ENCODE measurements at places on chromosomes 13 and 19.

GRCh38 chr19:12943437-12944044 is 2.1 kb upstream of the RAD23A start:
- DNase-seq, result no peak

GRCh38 chr19:58229255-58229639 is 533 bp downstream of the ZNF544 start:
- no peak for DNase-seq

DNA sequence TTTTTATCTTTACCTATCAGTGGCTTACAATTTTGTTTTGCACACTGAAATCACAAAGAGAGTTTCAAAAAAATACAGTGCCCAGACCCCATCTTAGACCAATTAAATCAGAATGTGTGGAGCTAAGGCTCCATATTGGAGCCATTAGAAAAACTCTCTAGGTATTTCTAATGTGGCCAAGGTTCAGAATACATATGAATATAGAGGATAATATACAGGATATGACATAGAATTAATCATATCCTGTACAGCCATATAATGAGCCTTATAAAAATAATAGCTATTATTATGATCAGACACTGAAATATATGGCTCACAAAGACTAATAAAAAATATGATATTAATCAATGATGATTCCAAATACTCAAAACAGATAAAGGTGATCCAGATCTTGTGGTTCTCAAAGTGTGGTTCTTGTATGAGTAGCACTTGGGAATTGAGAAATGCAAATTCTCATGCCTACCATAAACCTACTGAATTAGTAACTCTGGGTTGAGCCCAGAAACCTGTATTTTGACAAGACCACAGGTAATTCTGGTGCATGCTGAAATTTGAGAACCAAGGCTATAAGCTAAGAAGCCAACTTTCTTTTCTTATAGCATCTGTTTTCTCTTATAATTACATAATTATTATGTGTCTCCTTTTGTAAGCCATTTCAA is 408.0 kb downstream of the DIAPH3 start:
- DNase-seq, result no peak

- no peak for DNase-seq
These were observed 17.7 kb downstream of the PLEKHF1 start for GRCh38 chr19:29683009-29683408.

- DNase-seq, result no peak
These were observed 165.5 kb downstream of the POSTN start for GRCh38 chr13:37433086-37433485.

- no peak for DNase-seq
These were observed 204 bp upstream of the PDX1 start for GRCh38 chr13:27919659-27919933.

GRCh38 chr13:101967781-101968180 is 434.1 kb downstream of the FGF14 start:
- no peak for DNase-seq

- DNase-seq, result no peak
These were observed 2700.2 kb downstream of the PCDH9 start for GRCh38 chr13:64529874-64530485.

GRCh38 chr13:21208652-21209154 is 32.2 kb downstream of the MRPL57 start:
- no peak for DNase-seq

- DNase-seq, result no peak
These were observed 12.2 kb upstream of the CCDC97 start for GRCh38 chr19:41297628-41298347.

DNA sequence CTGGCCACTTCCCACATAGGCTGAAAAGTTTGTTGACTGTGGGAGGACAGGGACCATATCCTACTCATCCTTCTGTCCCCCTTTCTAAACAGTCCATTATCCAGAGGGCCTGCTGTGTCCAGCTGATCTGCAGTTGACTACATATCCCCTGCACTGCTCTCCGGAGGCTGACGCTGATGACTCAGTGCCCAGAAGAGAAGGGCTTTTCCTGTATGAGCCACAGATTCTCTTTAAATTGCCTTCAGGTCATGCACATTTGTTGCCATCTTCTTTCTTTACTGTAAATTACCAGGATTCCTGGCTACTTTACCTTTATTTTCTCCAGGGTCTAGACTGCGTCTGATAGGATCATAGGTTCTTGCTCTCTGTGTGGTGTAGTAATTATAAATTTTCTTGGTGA is 125.2 kb downstream of the LACC1 start:
- DNase-seq, result no peak

GRCh38 chr13:26988059-26988769 is 183.4 kb downstream of the USP12 start:
- no peak for DNase-seq

- DNase-seq, result peak; percentile 21
These were observed 33.8 kb downstream of the COL4A2 start for GRCh38 chr13:110340812-110341444.

GRCh38 chr13:63190219-63190618 is 1774.6 kb upstream of the PCDH20 start:
- DNase-seq, result no peak

GRCh38 chr13:40096357-40096901 is 441.0 kb downstream of the COG6 start:
- no peak for DNase-seq

DNA sequence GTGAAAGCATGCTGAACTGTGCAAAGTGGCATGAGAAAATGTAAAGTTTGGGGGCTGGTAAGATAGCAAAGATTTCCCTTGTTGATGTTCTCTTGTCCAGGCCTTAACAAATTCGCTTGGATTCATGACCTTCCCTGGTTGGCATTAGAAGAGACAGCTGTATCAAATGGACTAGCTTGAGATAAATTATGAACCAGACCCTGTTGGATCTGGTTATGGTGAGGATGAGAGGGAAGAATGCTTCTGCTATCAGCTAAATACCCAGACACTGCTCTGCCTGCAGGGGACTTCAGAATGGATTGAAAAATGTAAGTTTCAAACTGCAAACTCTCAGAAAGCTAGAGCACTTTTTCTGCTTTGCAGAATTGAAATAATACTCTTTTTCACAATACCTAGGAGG is 135.2 kb downstream of the EFNB2 start:
- no peak for DNase-seq

DNA sequence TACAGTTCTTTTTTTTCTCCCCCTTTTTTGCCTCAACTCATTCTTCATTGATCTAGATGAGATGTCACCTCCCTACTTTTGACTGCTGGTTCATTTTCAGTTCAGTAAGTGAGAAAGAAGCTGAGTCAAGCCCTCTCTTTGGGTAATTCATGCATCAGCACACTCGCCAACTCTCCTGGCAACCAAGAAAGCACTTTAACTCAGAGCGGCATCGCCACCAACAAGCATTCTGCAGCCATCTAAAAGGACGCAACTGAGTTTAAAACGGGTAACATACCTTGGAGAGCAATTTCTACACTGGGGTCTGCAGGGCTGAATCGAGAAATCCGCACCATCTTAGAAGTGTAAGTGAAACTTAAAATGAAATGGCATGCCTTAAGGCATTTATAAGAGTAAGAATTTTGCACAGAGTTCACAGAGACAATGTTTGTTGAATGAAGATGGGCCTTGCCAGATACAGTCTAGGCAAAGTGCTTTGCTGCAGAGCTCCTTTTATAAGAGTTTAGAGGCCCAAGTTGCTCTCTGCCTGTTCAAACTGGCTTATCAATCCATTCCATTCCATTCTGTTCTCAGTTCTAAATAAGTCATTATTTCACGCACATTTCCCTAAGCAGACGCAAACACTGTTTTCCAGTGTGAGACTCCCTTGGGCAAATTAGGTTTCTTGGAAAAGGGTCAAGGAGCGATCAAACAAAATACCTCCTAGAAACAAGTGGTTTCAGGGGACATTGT is 338.0 kb downstream of the ENOX1 start:
- DNase-seq, result no peak

- no peak for DNase-seq
These were observed 207.0 kb downstream of the NALCN start for GRCh38 chr13:101209206-101209893.

- no peak for DNase-seq
These were observed 1075.1 kb upstream of the MIR17HG start for GRCh38 chr13:90272356-90272755.

DNA sequence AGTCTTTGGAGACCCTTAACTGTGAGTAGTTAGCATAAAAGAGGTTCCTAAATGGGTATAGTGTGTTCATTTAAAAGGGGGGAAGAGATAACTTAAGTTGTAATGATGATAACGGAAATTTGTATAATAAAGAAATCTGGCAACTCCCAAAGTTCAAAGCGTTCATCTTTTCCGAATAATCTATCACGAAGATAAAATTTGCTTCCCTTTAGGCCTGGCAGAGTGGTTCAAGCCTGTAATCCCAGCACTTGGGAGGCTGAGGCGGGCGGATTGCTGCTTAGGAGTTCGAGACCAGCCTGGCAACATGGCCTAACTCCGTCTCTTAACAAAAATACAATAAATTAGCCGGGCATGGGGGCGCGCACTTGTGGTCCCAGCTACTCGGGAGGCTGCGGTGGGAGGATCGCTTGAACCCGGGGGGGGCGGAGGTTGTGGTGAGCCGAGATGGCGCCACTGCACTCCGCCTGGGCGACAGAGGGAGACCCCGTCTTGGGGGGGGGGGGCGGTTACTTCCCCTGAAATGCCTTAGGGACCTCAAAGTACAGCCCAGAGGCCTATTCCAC is 934 bp downstream of the N4BP2L2 start:
- no peak for DNase-seq

DNA sequence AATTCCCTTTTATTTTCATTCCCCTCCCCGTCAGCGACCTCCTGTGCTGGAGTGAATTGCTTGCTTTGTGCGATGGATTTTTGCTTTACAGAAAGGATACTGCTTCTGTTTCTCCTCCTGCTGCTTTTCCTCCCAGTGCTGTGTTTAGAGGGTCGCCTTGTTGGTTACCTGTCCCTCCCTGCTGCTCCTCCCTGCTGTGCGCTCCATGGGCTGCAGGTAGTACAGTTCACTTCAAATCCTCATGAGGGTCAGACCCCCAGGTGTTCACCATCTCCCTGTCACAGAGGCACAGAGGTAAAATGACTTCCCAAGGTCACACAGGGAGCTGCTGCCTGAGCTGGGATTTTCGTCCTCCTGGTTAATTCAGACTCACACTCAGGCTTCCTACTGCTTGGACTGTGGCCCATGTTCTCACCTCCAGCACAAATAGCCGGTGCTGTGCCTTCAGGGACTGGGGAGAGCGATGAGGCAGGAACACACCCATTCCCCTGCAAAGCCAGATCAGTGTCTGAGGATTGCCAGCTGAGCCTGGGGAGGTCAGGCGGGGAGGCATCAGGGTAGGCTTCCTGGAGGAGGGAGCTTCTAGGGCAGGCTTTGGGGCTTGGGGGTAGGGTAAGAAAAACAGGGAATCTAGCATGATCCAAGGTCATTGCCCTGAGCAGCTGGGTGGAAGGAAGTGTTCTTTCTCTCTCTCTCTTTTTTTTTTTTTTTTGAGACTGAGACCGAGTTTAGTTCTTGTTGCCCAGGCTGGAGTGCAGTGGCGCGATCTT is 14.4 kb downstream of the BICRA start:
- DNase-seq, result no peak

DNA sequence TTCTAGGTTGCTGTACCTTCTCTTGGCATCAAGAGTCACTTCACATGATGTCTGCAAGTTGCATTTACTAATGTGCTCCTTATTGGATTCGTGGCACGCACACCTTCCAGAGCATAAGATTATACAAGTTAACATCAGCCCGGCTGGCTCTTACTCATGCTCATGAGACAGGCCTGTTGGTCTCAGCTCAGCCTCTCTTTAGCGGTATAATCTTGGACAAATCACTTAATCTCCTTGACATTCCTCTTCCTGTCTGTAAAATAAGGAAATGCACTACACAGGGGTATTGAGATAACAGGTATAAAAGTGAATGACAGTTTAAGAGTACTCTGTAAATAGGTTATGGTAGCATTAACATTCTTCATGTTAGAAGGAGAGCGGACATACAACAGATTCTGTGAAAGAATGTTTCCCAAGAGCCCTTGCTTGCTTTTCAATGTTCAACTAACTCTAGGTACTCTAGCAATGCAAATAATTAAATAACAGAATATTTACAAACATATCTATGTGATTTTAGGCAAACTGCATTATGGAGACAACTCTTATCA is 181.1 kb downstream of the FGF14 start:
- no peak for DNase-seq

GRCh38 chr13:69948016-69948415 is 159.6 kb upstream of the ATXN8OS start:
- DNase-seq, result no peak

All from CD14-positive monocyte (primary cell).